ENCODE measurements at places on chromosomes 16 and 17.

GRCh38 chr16:87425941-87426340 lies 33.8 kb downstream of the MAP1LC3B start:
- DNase-seq, result no peak

GRCh38 chr17:72613396-72613795 lies 479.1 kb downstream of the SLC39A11 start:
- DNase-seq, result no peak

GRCh38 chr16:30482366-30482765 lies 9.8 kb downstream of the ITGAL start:
- DNase-seq, result no peak

GRCh38 chr17:59219992-59220327 lies 351 bp upstream of the GDPD1 start:
- DNase-seq, result no peak

DNA sequence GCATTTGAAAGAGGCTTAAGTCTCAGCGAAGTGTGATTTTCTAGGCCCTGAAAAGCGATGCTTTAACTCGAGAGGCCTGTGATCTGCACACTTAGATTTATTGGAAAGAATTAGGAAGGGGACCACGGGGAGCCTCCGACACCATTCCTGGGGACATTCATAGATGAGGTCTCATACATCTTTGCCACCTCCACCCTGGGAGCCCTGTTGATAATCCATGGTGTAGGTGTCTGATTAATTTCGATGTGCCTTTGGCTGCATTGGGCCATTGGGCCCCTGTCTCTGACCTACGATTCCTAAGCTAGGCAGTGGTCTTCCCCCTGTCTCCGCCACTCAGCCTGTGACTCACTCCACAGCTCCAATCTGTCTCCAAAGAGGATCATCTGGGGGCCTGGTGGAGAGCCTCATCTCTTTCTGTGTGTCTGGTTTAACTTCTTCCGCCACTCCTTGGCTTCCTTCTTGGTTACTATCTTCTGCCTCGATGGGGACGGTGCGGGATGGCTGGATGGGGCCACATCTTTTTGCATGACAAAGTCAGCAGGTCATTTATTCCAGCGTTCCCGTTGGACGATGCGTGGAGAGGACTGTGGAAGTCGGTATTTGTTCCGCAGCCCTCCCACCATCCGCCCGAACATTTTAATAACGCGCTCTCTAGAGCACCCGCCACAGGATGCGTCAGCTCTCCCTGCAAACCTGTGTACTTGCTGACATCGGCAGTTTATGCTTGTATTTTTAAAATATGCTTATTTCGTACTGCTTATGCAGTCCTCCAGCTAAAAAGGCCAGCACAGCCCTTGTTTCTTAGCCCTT lies 109.3 kb downstream of the IRX3 start:
- no peak for DNase-seq

GRCh38 chr16:84570739-84571403 lies 47.0 kb downstream of the COTL1 start:
- DNase-seq, result no peak

DNA sequence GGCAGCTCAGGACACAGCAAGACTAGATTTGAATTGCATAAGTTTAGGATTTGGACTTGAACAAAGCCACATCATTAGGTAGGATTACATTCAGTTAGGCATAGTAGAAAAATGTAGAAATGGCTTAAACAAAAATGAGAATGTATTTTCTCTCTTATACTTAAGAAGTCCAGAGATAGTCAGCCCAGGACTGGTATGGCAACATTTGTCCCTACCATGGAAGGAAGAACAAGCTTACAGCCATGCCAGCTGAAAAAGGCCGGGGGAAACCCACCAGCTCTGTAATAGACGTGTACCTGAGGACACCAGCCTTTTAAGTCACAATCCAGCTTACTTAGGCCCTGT lies 11.2 kb upstream of the TMIGD1 start:
- DNase-seq, result no peak

DNA sequence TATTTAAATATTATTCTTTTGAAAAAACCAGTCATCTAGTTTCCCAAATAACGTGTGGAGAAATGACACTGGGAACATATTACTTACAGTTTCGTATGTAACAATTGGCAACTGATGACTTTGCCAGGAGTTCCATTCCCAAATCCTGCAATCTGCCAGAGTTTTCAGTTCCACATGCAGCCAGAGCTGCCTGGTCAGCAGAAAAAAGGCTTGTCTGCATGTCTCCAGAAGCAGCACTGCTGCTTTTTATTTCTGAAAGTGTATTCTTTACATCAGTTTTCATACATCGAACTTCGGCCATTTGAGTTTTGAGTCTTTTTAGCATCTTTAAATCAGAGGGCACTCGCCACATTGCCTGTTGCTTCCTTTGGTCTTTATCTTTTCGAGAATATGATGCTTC lies 78.4 kb downstream of the TRIM37 start:
- no peak for DNase-seq

DNA sequence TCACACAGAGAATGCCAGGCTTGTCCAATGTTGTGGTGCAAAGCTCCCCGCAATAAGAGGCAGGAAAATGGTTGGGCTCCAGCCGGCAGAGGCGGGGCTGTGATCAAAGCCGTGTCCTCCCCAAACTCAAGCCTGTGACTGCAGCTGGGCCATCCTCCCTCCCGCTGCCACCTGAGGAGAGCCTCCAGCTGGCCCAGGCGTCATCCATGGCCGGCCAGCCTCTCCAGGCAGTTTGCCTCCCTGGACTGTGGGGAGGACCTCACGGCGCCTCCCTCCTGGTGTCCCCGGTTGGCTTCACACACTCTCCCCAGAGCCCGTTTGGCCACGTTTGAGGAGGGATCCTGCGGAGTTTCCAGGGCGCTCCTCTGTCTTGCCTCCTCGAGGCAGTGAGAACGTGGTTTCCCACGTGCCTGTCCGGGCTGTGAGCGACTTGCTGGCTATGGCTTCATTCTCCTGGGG lies 134.1 kb downstream of the IRF8 start:
- no peak for DNase-seq

GRCh38 chr17:44004761-44005526 lies 522 bp downstream of the NAGS start:
- DNase-seq, result no peak
